ENCODE measurements at places on chromosomes 6 and 20.
A peak's percentile ranks its signal among the peaks of the same experiment; 100 is the strongest.

- DNase-seq: no peak
These were observed 26.9 kb downstream of the MARCKS start for GRCh38 chr6:113884011-113884410.

DNA sequence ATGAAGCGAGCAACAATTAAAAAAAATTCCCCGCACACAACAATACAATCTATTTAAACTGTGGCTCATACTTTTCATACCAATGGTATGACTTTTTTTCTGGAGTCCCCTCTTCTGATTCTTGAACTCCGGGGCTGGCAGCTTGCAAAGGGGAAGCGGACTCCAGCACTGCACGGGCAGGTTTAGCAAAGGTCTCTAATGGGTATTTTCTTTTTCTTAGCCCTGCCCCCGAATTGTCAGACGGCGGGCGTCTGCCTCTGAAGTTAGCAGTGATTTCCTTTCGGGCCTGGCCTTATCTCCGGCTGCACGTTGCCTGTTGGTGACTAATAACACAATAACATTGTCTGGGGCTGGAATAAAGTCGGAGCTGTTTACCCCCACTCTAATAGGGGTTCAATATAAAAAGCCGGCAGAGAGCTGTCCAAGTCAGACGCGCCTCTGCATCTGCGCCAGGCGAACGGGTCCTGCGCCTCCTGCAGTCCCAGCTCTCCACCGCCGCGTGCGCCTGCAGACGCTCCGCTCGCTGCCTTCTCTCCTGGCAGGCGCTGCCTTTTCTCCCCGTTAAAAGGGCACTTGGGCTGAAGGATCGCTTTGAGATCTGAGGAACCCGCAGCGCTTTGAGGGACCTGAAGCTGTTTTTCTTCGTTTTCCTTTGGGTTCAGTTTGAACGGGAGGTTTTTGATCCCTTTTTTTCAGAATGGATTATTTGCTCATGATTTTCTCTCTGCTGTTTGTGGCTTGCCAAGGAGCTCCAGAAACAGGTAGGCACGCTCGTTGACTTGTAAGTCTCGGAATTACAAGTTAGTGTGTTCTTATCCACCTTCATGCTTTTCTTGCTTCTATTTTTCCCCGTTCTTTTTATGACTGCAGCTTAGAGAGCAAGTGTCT, at the start of gene EDN1:
Gene EDN1, plus strand, starts transcription at position 429 of the 888 bp plus-strand sequence. Its CDS starts 269 bp downstream, at position 698.
- peak; percentile 7 for DNase-seq

DNA sequence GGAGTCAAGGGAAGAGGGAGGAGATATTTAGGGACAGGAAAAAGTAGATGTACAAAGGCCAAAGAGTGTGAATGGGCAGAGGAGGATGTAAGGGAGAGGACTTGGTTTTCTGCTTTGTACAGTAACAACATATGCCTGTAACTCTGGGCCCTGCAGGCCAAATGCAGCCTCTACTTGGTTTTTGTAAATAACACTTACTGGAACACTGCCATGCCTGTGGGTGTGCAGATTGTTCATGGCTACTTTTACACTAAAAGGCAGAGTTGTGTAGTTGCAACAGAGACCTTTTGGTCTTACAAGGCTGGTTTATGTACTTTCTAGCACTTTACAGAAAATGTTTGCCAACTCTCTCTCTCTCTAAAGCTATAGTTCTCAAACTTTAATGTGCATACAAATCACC, 157.1 kb downstream of the PHACTR1 start:
- no peak for DNase-seq

- DNase-seq: no peak
These were observed 22.0 kb upstream of the BMP5 start for GRCh38 chr6:55897346-55897745.

- no peak for DNase-seq
These were observed 56.8 kb downstream of the KCNS1 start for GRCh38 chr20:45044084-45044573.

DNA sequence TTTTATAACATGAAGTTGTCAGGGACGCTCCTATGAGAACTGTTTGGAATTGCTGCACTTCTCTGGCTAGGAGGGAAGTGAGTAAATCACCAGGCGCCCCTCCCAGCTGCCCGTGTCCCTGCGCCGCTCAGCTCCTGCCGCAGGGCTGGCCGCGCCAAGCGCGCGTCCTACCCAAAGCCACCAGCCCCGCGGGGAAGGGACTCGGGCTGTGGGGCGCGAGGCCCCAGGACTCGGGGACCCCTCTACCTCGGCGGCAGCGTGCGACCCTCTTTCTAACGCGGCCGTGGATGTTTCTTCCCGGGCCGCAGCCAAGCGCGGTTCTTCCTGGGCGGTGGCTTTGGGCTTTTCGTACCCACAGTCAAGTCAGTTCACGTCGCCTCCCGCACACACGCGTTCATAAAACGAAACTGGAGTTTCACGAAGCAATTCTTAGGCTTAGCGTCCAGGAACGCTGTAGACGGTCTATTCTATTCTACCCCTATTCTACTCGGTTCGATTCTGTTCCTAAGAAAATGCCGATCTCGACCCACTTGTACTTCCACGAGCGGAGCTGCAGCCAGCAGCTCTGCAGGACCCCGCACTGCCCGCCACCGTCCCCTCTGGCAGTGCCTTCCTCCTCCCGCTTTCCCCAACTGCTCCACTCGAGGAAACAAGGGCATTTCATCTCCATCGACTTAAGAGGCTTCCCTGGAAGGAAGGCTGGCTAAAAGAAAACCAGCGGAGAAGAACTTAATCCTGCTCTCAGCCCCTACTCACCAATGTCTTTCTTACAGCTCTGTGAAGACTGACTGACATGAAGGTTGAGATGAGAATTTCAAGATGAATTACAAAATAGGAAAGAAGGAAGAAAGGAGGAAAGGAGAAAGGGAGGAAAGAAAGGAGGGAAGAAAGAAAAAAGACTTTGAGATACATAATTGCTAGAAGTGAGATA, 15.4 kb downstream of the FOXC1 start:
- no peak for DNase-seq

GRCh38 chr20:34299556-34300255, 3.4 kb downstream of the AHCY start:
- DNase-seq: no peak

GRCh38 chr6:128500014-128500413, 20.4 kb downstream of the PTPRK start:
- DNase-seq: no peak

DNA sequence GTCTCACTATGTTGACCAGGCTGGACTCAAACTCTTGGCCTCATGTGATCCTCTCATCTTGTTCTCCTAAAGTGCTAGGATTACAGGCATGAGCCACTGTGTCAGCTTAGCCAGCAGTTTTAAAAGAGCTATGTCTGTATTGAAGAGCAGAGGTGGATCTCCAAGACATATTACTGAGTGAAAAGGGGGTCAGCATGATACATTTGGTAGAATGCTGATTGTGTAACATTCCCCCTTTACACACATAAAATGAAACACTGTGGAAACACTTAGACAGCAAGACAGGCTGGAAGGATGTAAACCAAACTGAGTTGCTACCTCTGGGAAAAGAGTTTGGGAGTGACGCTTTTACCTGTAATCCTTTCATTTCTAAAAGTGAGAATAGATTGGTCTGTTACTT, 1.7 kb upstream of the RIPOR3 start:
- no peak for DNase-seq

- no peak for DNase-seq
These were observed 19.6 kb downstream of the ECI2 start for GRCh38 chr6:4115741-4116140.

- DNase-seq: no peak
These were observed 88.6 kb downstream of the LIN28B start for GRCh38 chr6:105045526-105045925.

GRCh38 chr20:23090147-23090546, 4.0 kb upstream of the CD93 start:
- no peak for DNase-seq

DNA sequence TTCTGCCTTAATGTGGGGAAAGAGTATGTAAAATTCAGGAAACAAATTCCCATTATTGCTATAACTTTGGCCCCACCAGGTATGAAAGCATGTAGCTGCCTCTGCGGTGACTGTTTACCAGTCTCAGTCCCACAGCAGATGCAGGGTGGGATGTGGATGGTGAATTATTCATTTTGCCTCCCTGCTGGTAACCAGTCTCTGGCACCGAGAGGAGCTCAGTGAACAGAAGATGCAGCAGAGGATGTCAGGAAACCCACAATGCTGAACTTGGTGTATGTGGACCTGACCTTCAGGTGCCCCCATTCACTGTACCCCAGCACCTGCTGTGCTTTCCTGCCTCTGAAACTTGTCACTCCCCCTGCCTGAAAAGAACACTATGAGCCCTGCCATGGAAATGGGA, 8.8 kb upstream of the METTL24 start:
- DNase-seq: no peak

DNA sequence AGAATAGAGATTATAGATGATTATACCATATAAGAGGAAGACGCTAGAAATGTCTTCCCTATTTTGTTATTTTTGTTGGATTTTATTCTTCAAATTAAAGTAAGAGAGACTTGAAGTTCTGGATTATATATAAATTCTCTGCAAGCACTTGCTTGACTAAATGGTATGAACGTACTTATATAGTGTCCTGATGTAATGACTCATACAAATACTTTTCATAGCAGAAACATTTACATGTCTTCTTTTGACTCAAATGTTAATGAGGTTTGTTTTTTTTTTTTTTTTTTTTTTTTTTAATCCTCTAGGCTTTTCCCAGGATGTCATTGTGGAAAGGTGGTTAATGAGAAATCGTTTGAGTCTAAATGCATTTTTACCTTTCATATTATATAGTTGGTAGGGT, 55.0 kb downstream of the PDE7B start:
- DNase-seq: no peak

DNA sequence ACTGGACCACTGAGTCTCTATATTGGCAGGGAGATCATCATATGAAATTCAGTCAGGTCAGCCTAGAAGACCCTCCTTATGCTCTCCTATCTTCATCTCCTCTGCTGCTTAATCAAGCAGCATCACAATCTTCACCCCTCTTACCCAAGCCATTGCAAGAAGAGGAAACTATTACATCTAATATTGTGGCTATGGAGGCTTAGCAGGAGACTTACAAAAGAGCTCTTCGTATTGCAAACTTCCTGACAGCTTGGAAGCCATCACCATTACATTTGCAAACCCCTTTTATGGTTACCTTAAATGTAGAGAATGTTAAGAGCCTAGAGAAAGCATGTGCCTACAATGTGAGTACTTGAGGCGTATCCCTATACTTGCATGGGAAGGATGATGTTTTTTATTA, 87.2 kb upstream of the STXBP5 start:
- DNase-seq: no peak

- DNase-seq: no peak
These were observed 9.4 kb upstream of the SLC4A11 start for GRCh38 chr20:3248167-3248992.

DNA sequence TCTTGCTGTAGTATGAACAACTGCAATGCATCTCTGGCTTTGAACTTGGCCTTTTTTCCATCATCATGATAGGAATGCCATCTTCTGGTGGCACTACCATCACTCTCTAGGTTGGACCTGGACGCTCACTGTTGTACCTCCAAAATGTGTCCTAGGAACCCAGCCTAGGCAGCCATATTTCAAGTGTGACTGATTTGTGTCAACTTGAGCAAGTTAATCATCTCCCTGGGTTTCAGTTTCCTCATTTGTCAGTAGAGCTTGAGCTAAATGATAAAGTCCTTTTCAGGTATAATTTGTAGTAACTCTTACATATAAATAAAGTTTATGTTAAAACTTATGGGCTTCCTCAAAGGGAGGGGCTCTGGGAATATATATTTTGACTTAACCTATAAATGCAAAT, 241.7 kb upstream of the CEP162 start:
- no peak for DNase-seq

GRCh38 chr6:125948455-125948854, 8.1 kb upstream of the HINT3 start:
- DNase-seq: no peak

GRCh38 chr6:148723484-148723883, 23.3 kb upstream of the UST start:
- DNase-seq: no peak

GRCh38 chr6:134774201-134774638, 175.7 kb downstream of the ALDH8A1 start:
- no peak for DNase-seq

GRCh38 chr6:39188098-39188450, 41.2 kb downstream of the KCNK5 start:
- DNase-seq: no peak

GRCh38 chr6:113065611-113066010, 718.5 kb downstream of the RFPL4B start:
- DNase-seq: no peak

- DNase-seq: peak; percentile 38
These were observed 8.9 kb downstream of the FAM217B start for GRCh38 chr20:59948828-59949720.

DNA sequence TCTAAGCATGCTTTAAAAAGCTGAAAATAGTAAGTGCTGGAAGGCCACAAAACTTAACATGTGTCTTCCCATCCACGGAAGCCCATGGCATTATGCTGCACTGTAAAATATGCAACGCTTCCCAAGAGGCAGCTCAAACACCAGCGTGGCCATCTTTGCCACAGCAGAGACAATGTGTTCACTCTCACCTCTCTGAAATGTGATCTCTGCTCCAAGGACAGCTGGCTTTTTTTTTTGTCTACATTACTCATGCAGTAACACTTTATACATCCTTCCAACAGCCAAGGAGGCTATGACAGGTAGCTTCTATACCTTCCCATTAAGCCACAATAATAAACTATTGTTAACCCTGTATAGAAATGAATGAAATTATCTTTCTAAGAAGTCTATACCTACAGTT, 49.2 kb downstream of the BLOC1S5 start:
- no peak for DNase-seq

GRCh38 chr6:3722785-3723184, 28.7 kb downstream of the PXDC1 start:
- no peak for DNase-seq

DNA sequence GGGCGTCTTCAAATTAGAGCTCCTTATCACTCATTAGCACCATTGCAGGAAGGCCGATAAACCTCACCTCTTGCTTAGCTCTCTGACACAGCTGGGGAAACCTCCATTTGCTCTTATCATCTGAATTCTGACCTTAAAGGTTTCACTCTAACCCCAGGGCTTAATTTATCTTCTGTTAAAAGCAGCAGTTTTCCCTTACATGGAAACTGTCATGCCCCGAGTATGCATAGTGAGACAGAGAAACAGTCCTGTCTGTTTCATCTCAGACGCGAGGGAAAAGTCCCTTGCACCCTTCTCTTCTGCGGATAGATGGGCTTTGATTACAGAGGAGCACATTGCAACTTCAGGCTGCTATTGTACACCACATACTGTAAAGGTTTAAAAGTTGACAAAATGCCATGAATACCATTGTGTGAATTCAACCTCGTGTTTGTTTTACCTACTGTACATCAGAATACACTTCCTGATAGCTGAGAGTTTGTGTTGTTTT, 191.5 kb upstream of the BMP2 start:
- no peak for DNase-seq

- no peak for DNase-seq
These were observed 43.2 kb downstream of the PREP start for GRCh38 chr6:105359419-105360370.

GRCh38 chr6:25472306-25472705, 179.7 kb upstream of the SCGN start:
- DNase-seq: no peak

DNA sequence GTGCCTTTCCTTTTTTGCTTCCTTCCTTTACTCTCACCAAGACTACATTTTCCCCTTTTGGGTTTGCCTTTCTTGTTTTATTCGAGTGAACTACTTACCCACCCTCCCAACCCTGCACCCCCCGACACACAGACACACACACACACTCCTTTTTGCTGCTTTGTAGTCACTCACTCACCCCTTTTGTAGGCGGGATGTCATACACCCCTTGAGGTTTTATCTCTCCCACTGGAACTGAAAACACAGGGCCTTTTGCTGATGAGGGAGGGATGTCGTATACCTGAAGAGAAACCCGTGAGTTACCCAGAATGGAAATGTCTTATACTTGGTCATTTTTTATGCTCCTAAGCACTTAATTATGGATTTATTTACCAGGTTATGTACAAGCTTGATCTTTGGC, 40.3 kb downstream of the NEDD9 start:
- DNase-seq: no peak
